ENCODE measurements at places on chromosomes 3 and 15.

GRCh38 chr3:36095238-36095637, 285.1 kb upstream of the STAC start:
- DNase-seq = no peak

GRCh38 chr3:125316246-125316645, 58.9 kb downstream of the ZNF148 start:
- no peak for DNase-seq

DNA sequence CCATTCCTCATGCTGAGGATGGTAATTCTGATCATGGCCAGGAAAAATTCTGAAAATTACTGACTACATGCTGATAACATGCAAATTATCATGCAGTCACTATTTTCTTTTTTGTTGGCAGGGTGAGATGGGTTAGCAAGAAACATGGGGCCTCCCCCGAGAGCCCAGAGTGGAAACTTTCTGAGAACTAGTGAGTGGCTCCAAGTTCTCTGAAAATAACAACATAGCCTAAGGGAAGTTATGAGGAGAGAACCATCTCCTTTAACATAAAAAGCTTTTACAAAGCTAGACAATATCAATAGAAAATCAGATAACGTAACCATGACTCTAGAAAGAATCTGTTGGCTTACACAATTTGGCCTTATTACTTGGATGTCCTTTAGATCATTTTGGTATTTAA, 254.2 kb downstream of the PLOD2 start:
- DNase-seq = no peak

GRCh38 chr3:86930831-86931230, 60.1 kb downstream of the VGLL3 start:
- no peak for DNase-seq

- DNase-seq = no peak
These were observed 84.5 kb downstream of the TRAK1 start for GRCh38 chr3:42175386-42176240.

DNA sequence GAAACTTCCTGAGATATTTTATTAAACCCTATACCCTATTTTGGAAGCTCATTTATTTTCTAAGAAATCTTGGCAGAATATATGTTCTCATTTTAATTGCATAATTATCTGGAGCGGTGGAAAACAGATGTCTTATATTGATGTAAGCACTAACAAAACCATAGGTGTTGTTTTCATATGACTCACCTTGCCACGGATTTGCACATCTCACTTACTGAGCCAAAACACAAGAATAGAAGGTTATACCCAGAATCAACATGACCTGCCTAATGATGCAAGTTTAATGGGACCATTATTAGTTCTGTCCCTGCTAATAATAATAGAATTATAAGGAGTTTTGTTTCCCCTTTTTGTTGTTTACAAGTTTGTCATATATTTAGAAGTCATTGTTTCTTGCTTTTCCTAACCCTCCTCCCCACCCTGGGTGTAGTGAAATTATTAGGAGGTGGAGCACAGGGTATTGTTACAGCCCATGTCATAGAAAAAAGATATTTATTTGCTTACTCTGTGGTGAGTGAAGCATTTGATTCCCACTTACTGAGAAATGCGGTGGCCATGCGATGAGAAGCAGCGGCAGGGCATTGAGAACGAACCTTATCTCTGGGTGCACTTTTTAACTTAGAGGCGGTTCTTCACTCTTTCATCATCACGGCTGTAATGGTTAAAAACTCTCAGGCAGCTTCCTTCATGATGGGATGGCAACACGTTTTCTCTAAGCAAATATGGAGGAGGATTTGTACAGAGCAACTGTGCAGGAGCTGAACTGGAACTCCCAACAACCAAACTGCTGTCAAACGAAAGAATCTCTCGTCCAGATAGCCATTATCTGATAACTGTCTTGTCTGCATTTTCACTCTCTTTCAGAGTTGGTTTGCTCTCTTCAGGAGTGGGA, 521 bp downstream of the IL5RA start:
- DNase-seq = no peak

- DNase-seq = no peak
These were observed 49.9 kb downstream of the SLC25A26 start for GRCh38 chr3:66270701-66271100.

DNA sequence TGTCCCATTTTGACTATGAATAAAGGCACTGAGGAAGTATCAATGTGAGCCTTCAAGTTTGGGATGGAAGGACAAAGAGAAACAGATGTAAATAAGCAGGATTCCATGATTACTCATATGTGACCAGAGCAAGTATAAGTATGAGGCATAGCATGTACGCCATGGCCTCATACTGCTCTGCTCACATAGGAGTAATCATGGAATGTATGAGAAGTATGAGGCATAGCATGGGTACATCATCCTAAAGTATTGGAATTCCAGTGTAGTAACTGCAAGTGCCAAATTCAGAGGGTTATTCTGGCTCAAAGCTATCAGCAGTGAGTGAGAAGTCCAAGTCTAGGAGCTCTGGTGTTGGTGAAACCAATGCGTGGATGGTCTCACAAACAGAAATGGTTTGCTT, 81.2 kb upstream of the WDR72 start:
- DNase-seq = no peak

DNA sequence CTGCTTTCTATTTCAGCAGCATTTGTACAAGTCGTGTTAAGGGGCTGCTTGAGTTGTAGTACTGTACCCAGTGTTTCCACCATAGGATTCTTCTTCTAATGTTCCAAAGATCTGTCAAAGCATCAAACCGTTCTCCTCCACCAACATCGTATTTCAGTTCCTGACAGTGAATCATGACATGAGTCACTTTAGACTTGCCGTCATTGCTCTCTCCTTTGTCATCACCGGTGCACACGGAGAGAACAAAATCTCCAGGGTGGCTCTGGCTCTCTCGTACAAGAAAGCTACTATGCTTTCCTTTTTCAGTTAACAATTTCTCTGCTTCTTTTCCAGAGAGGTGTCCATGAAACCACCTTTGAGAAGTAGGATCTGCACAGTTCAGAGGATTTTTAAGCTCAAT, 270.9 kb upstream of the CCDC54 start:
- DNase-seq = no peak

DNA sequence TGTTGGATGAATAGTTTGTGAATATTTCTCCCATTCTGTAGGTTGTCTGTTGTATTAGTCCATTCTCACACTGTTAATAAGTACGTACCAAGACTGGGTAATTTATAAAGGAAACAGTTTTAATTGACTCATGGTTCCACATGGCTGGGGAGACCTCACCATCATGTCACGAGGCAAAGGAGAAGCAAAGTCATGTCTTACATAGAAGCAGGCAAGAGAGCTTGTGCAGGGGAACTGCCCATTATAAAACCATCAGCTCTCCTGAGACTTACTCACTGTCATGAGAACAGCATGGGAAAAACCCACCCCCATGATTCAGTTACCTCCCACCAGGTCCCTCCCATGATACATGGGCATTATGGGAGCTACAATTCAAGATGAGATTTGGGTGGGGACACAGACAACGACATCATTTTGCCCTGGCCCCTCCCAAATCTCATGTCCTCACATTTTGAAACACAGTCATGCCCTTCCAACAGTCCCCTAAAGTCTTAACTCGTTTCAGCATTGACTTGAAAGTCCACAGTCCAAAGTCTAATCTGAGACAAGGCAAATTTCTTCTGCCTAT, 133.2 kb downstream of the LMLN start:
- DNase-seq = no peak

- no peak for DNase-seq
These were observed 527.6 kb downstream of the DIPK2A start for GRCh38 chr3:144499001-144499930.

GRCh38 chr3:194054540-194054939, 81.4 kb upstream of the HES1 start:
- DNase-seq = no peak

- DNase-seq = no peak
These were observed 18.2 kb upstream of the LACTB start for GRCh38 chr15:63103416-63103815.

GRCh38 chr3:48404440-48405342, 25.2 kb downstream of the PLXNB1 start:
- no peak for DNase-seq

- DNase-seq = no peak
These were observed 106.3 kb upstream of the ANKRD28 start for GRCh38 chr3:15903759-15904720.

GRCh38 chr3:124131580-124131979, 139.7 kb upstream of the ROPN1 start:
- no peak for DNase-seq

- DNase-seq = no peak
These were observed 87.5 kb upstream of the TGFBR2 start for GRCh38 chr3:30518872-30519271.

DNA sequence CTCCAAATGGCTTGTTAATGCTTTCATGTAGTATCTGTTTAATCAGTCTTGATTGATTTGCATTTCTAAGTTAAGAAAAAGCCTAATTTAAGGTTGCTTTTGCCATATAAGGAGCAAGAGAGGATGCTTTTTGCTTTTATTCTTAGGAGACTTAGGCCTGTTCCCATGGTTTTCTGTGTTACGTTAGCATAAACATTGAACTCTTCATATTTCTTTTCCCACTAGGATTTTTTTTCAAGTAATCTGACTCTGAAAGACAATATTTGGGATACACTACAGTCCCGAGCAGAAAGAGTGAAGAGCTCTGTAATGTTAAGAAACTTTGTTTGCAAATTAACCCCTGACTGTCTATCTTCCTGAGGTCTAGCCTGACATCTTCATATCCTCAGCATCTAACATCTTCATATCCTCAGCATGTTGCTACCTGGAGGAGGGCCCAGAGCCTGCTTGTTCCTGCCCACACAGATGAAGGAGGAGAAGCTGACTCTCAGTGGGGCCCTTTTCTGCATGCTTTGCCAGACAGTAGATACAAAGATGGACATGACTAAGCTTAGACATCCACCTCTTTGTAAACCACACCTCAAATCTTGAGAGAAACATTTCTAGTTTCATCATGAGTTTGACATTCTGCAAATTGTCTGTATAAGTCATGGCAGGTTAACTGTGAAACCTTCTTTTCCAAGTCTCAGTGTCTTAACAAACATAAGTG, 86.2 kb upstream of the COL6A5 start:
- no peak for DNase-seq

- no peak for DNase-seq
These were observed 45.6 kb upstream of the TFRC start for GRCh38 chr3:196127308-196128040.

DNA sequence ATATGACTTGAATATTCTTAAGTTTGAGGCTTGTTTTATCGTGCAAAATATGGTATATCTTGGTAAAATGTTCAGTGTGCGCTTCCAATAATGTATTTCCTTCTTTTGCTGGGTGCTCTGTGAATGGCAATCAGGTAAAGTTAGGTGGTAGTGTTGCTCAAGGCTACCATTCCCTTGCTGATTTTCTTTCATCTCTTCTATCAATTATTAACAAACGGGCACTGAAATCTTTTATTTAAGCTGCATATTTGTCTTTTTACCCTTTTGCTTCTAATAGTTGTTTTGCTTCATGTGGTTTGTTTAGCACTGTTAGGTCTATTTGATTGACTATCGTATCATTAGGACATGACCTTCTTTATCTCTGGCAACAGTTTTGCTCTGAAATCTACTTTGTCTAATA, 242.3 kb downstream of the CTNNB1 start:
- DNase-seq = no peak

DNA sequence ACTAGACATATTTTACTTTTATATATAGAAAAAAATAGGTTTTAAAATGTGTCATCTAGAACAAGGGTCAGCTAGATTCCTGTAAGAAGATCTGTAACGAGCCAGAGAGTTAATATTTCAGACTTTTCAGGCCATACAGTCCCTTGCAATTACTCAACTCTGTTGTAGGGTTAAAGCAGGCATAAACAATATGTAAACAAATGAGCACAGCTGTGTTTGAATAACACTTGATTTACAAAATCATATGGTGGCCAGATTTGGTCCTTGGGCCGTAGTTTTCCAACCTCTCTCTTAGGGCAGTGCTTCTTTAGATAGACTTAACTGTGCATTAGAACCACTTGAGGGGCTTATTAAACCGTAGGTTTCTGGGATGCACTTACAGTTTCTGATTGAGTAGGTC, 19.6 kb downstream of the LRRC57 start:
- DNase-seq = no peak

DNA sequence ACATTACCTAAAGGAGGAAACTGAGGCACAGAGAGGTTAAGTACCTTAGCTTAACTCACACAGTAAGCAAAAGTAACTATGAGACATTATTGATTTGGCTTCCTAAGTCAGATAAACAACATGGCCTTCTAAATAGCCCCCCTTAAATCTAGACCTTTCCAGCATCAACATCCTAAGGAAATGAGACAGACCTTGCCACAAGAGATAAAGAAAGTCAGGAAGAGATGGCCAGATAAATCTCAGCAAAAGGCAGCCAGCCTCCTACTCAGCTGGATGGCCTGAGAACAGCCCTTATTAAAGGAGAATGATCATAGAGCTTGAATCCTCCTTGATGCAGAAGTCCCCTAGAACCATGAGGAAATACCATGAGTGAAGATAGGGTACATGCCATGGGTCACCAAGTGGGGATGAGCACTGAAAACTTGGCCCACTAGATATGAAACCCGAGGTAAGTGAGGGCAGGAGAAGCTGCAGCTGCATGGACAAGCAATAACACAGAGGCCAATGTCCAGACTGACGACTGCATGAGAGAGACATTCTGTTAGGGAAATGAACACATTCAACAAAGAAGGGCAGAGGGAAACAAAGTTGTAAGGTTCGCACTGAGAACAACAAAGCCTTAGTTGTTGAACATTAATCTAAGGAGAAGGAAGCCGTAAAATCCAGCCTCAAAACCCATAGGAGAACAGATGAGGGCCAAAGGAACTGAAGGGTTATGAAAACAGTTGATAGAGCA, 69.6 kb downstream of the ZIC4 start:
- no peak for DNase-seq

GRCh38 chr3:184261270-184261853, at the start of gene CAMK2N2:
CAMK2N2 (minus strand) TSS chr3:184261553; CDS start chr3:184261285, 268 bp downstream.
- DNase-seq = no peak

- peak; percentile 7 for DNase-seq
These were observed 75.0 kb downstream of the FEM1B start for GRCh38 chr15:68352401-68353062.

DNA sequence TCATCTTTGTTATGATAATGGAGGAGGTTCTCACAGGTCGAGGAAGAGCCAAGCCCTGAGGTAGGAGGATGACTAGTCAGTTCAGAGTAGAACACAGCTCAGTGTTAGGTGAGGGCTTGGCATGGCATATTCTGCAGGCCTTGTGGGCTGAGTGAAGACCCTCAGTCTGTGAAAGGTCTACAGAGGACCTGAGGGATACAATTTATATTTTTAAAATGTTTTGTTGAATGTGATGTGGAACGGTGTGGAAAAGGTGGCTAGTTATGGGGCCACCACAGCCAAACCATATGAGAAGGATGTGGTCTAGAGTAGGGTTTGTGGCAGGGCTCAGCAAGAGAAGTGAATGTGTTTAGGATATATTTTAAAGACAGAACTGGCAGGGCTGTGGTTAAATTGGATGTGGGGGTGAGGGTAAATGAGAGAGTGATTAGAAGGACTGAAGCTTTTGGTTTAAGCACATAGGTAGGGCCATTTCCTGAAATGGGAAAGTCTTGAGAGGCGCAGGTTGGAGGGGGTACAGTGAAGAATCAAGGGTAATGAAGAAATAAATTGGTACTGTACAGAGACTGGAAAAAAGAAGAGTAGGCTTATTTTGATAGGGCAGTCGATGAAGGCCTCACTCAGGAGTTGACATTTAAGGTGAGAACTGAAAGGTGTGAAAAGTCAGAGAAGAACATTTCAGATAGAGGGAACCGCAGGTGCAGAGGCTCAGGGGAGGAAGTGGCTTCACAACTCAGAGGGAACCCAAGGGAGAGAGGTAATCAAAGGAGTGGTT, 60.5 kb downstream of the SPTSSB start:
- DNase-seq = no peak
